ENCODE measurements at places on chromosomes 11 and 22.

DNA sequence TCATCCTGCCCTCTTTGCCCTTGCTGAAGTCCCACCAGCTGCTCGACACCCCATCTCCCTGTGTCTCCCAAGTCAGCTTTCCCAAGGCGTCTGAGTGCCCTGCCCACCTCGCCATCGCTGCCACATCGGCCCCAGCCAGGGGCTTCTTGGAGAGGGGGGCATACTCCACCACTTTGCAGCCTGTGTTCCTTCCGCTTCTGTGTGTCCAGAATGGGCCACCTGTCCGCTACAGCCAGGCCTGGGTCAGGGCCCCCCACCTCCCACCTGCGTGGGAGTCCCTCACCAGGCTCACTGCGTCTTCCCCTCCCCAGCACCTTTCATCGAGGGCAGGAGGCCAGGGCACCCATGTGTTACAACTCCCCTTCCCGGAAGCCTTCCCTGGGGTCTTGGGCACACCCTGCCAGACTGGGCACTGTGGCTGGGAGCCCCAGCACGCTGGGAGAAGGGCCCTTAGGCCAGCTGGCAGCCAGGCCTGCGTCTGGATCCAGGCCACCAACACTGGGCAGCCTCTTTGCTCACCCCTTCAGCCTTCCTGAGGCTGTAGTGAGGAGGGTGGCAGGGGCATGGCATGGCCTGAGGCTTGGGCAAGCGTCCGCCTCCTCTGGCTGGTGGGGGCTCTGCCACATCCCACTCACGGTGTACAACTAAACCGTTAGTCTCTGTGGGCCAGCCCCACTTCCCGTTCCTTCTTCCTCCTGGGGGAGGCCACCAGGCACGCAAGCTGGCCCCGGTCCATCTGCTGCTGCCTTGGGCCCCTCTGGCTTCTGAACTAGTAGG, 13.4 kb downstream of the CPT1A start:
- DNase-seq = no peak

GRCh38 chr11:39365809-39366436, 2093.5 kb downstream of the LRRC4C start:
- DNase-seq = no peak

GRCh38 chr11:81039916-81040524, 1599.2 kb upstream of the TENM4 start:
- DNase-seq = no peak

- DNase-seq = no peak
These were observed 397.9 kb upstream of the CCDC90B start for GRCh38 chr11:83684071-83684470.

- no peak for DNase-seq
These were observed 14.6 kb downstream of the ACAT1 start for GRCh38 chr11:108135845-108136544.

DNA sequence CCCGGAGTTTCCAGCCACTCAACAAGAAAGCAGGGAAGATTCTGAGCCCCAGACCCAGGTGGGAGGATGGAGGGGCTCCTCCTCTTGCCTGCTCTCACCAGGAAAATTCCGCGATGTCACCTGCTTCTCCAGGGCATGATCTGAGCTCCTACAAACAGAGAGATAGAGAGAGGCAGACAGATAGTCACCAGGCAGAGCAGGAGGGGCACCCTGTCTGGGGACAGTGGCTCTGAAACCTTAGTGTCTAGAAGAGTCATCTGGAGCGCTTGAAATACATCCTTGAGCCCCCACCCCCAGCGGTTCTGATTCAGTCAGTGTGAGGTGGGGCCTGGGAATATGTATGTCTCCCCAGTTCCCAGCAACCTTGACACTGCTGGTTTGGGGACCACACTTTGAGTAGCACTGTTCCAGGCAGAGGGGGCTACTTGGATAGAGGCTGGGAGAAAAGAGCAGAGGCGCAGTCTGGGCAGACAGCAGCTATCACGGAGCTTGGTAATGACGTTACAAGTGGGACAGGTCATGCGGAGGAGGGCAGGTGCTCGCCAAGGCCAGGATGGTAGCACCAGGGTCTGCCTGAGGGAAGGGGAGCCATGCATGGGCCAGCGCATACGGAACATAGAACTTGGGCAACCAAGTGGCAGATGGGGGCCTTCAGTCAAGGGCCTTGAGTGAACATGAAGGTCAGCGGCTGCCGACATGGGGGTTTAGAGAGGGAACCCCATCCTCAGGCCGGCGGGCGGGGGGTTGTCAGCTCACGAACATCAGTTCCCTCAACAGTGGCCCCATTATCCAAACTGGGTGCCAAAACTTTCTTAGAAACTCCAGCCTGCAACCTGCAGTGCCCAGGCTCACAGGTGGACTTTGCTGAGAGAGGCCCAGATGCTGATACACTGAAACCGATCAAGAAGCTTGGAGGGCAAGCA, 60.9 kb upstream of the MYEOV start:
- DNase-seq = no peak

DNA sequence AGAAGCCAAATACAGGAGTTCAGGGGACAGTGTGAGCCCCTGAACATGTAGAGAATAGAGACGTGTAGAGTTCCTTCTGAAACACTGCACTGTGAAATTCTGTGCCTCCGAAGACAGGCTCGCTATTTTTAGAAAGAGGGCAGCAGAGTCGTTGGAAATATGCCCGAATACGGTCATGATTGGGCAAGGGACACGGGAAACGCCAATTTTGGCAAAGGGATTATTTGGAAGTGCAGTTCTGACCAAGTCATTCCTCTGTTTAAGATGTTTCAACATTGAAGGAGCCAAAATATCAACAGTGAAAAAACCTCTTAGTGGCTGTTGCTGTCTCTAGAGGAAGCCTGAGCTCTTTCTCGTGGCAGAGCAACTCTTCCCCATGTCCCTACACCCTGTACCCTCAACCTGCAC, 9.5 kb upstream of the CBX6 start:
- DNase-seq = no peak

DNA sequence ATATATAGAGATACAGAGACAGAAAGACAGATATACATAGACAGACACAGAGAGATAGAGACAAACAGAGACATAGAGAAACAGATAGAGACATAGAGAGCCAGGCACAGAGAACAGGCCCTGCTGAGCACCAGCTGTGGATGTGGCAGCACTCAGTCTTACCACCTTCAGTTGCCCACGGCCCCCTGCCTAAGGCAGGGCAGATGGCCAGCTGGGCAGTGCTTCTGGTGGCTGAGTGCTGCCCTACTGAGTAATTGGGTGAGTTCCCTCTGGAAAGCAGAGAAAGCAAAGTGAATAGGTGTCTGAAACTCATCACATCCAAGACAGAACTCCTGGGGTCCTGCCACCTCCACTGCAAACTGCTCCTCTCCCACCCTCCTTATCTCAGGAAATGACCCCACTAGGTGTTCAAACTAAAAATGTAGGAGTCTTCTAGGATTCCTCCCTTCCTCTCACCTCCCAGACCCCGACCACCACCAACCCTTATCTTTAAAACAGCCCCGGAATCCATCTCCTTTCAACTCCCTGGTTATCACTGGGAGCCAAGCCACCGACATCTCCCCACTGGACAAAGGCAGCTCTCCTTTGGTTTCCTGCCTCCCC, 27.2 kb downstream of the SYN3 start:
- no peak for DNase-seq

GRCh38 chr11:46541593-46542371, 52.0 kb downstream of the AMBRA1 start:
- DNase-seq = no peak

DNA sequence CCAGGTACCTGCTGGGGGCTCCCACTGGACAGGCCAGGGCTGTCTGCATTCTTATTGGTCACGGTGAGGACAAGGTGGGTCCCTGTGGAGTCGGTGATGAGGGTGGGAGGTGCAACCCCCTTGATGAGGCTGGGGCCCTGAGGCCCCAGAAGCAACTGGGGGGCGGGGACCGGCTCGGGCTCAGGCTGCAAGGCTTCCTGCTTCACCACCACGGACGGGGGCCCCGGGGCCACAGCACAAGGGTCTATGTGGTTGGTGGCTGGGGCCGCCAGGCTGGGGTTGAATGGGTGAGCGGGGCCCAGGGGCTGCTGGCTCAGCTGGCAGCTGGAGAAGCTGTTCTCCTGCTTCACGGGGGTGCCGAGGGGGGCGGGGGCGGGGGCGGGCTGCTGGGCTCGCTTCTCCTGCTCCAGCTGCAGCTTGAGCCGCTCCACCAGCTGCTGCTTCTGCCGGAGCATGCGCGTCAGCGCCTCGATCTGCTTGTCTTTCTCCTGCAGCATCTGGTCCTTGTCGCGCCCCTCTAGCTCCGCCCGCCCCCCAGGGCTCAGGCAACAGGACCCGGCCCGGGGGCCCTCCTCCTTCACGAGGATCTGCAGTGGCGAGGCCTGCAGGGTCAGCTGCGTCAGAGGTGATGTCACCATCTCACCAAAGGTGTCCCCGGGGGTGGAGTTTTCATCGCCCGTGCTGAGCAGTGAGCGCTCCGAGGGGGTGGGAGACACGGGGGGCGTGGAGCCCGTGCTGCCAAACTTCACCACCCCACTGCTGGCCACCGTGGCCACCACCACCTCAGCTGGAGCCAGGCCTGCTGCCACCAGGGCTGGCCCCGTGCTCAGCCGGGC, 48.2 kb downstream of the SGSM3 start:
- DNase-seq = peak; percentile 84

DNA sequence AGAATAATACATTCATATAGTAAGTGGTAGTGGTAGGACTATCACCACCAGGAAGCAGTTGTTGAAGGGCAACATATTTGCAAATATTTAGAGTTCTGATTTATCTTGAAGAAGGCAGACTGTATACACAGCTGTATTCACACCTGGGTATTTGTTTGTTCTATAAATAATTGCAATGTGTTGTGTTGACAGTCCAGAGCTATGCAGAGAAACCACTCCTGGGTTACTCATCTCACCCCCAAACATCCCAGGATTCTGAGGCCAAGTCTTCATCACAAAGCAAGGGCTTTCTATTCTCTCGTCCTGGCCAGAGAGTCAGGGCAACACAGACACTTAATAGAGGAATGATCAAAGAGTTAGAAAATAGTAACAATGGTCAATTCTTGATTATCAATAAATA, 102.1 kb upstream of the FAT3 start:
- no peak for DNase-seq

GRCh38 chr22:50011447-50012210, 936 bp downstream of the IL17REL start:
- no peak for DNase-seq

DNA sequence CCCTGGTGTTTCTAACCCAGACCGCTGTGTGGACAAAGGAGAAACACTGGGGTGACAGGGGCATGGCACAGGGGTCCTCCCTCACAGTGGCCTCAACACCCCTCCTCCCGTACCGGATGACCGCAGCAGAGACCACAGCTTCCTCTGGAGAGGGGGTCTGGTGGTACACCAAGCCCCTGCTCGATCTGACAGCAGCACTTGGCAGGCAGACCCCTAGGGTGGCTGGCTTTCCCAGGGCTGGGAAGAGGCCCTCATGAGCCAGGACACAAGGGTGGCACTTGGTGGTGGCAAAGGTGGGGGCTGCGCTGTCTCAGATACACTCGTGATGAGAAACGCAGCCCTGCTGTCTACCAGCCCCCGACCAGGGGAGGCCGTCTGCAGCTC, 38.7 kb downstream of the DUSP8 start:
- no peak for DNase-seq

DNA sequence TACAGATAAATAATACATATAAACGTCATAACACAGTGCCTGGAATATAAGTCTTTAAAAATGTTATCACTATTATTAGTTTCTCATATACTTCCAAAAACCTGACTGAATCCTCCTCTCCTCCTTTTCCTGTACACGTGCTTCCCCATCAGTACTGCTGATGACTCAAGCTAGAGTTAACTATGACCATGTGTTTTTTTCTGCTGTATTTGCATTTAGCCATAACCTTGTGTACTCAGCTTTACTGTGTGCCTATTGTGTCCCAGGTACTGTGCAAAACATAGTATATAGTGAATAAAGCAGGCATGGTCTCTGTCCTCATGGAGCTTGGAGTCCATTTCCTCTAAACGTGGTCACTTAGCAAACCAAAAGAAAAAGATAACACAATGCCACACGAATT, 56.5 kb upstream of the ARHGAP32 start:
- no peak for DNase-seq

- DNase-seq = no peak
These were observed 25.9 kb downstream of the SHANK3 start for GRCh38 chr22:50698546-50698945.

DNA sequence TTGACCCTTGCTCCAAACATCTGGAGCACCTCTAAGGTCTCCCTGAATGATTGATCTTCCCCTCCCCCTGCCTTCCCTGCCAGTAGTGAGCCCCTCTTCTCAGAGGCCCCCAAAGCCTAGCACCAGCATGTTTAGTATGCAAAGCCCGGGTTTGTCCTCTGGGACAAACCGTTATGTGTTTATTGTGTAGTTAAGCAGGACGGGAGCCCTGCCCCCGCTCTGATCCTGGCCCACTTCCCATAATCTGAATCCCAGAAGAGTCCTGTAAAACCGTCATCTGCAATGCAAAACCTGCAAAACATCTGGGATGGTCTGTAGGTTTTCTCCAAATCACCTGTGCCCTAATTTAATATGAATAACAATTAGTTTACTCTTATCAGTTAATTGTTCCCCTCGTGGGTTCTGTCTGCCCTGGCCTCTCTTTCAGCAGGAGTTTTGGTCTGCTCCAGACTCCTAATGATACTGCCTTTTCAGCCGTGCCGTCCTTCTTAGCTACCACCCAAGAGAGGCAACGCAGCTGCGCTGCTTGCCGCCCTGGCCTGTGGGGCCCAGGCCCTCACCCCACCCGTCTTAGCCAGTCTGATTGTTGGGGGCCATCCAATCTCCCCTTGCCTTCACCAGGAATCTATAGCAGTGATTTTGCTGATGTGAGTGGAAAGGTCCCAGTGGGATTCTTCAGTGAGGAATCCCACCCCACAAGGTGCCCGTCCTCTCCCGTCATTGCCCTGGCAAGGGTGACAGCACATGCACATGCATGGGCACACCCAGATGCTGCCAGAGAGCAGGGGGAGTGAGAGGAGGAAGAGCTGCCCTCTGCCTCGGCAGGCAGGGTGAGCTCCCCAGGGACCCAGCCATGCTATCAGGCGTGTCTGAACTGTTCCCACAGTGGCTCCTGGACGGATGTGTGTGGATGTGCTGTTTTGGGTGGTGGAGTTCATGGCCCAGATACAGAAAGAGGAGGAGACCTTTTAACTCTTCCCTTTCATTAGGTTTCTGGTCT, 3.0 kb upstream of the B3GAT1 start:
- DNase-seq = no peak

DNA sequence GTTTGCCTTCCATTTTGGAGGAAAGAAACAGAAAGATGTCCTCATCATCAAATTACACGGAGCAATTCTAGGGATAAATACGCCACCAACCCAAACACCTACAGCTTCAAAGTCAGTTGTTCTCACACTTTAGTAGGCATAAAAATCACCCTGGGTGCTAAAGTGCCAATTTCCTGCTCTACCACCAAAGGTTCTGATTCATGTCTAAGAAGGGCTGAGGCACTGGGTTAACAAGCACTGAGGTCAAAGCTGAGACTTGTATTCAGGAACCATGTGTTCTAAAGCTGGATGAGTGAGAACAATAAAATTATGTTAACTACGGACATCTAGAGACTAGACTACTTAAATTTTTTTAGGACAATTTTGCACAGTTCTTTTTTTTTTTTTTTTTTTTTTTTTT, 127.6 kb downstream of the MPPED2 start:
- no peak for DNase-seq

GRCh38 chr11:68460741-68461574, at the start of gene PPP6R3:
TSS of gene PPP6R3 (plus strand) at chr11:68460752. CDS start at chr11:68537665, 76,913 bp downstream.
- no peak for DNase-seq

All from NCI-H510A (cell line).